Cardiac septum (tissue), 1 donor: ENCODE measurements at places on chromosomes 7 and 10. TPM values are rescaled to one million over a fixed set of nuclear protein-coding genes. Genes with fewer than 3 reads are reported as not detected.

Gene GDF2
- not detected for total RNA-seq

Gene MBLAC1
- 1.5 TPM for total RNA-seq

Gene IGFBP1
- total RNA-seq: not detected

Gene CTBP2
- total RNA-seq: 35.9 TPM

Gene FAM131B
- 0.19 TPM for total RNA-seq

Gene CPXM2
- 11.2 TPM for total RNA-seq

Gene EN2
- not detected for total RNA-seq

Gene ANKRD61
- not detected for total RNA-seq

Gene CCL24
- total RNA-seq: not detected

- no peak for DNase-seq
Observed at GRCh38 chr10:71576842-71577241, 142.7 kb downstream of the C10orf105 start.

DNA sequence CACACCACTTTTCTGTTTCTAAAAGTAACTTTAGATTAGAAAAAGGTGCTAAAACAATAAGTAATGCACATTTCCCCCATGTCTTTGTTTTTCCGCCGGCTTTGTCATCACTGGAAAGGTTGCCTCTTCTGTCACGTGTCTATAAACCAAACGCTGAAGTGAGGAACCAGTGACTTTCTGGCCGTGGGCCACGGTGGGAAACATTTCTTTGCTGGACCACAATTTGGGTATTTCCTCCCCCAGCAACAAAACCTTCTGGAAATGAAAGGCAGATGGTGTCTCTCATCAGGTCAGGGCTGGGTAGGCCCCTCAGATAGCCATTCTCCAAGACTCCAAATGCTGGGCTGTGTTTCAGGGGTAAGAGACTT is 174.5 kb downstream of the SH3PXD2A start:
- DNase-seq: no peak

GRCh38 chr7:54550471-54550870 is 8.3 kb downstream of the VSTM2A start:
- no peak for DNase-seq

DNA sequence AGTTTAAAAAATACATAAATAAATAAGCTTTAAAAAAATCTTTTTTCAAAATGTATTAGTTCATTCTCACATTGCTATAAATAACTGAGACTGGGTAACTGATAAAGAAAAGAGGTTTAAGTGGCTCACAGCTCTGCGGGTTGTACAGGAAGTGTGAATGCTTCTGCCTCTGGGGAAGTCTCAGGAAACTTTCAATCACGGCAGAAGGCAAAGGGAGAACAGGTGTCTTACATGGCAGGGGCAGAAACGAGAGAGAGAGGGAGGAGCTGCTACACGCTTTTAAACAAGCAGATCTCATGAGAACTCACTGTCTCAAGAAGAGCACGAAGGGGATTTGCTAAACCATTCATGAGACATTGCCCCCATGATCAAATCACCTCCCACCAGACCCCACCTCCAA is 114.6 kb downstream of the DNAJC1 start:
- no peak for DNase-seq

- no peak for DNase-seq
Observed at GRCh38 chr7:154302380-154302779, 250.2 kb downstream of the DPP6 start.

- DNase-seq: no peak
Observed at GRCh38 chr7:110373416-110373815, 717.5 kb upstream of the LRRN3 start.

DNA sequence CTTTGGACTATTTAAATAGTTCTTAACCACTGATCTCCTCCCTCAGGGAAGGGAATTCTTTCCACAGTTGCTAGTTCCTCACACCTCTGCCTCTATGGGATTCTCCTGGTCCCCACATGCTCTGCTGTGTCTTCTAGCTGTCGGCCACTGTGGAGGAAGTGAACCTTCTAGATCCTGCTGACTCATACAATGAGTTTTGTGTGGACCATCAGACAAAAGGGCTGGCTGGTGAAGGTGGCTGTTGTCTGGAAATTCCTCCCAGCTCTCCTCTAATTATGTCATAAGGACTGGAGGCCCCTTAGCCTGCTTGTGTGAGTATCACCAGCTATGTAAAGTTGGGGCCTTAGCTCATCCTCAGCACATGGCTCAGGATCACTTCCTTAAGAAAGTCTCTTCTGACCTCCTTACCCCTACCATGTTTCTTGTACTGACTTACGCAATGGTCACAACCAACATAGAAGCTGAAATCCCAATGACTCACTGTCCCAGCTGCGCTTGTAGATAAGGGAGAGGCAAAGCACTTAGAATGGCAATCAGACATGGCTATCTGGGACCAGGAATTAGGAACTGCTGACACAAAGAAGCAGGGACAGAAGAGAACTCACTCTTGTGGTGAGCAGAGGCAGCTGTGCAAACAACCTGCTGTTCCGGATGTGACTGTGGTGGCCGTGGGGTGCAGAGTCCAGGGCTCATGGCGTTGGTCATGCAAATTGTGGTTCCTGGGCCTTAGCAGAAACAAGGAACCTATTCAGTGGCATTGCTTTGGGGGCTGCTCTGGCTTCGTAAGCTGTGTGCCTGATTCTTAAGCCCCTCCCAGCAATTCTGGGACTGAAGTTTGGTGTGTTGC is 2.5 kb upstream of the MACC1 start:
- peak; percentile 87 for DNase-seq

- DNase-seq: no peak
Observed at GRCh38 chr7:80334908-80335307, 177.0 kb downstream of the GNAT3 start.

DNA sequence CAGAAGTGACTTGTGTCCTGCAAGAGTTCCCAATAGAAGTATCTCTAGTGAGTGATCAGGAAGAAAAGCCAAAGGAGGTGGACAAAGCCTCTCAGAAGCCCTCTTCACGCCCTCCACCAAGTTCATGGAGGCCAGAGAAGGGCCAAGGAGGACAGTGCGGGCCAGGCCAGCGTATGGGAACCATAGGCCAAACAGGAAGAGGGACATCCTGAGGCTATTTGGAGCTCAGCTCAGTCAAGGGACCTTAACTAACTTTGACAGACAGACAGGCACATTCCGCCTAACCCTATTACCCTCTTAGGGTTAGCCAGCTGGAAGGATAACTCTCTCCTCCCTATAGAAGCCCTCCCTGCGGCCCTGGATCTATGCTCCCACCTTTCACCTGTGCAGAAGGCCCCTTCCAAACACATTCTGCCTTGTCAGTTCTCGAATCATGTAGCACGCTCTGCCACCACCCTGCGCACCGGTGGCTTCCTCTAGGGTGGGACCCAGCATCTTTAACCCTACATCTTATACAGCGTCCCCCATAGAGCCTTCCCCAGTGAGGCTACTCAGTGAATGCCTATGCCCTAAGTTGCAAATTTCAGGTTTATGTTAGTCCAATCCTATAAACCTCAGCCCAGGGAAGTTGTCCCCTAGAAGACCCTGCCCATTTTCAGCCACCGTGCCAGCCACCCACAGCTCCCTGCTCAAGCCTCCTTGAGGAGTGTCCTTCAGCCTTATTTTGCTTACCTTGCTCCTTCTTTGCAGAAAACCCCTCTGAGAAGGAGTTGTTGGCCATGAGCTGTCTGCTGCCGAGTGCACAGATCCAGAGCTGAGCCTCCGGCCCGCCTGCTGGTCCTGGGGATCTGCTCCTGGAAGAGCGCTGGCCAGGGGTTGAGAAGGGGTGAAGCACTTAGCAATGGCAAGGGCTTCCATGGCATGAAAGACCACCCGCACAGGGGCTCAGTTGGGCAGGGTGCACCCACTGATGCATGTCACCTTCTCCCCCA is 36.9 kb downstream of the FRMPD2 start:
- no peak for DNase-seq

GRCh38 chr10:13629116-13629515 is 42.4 kb downstream of the PRPF18 start:
- DNase-seq: no peak

- DNase-seq: no peak
Observed at GRCh38 chr7:98470485-98471240, 69.8 kb upstream of the BAIAP2L1 start.

DNA sequence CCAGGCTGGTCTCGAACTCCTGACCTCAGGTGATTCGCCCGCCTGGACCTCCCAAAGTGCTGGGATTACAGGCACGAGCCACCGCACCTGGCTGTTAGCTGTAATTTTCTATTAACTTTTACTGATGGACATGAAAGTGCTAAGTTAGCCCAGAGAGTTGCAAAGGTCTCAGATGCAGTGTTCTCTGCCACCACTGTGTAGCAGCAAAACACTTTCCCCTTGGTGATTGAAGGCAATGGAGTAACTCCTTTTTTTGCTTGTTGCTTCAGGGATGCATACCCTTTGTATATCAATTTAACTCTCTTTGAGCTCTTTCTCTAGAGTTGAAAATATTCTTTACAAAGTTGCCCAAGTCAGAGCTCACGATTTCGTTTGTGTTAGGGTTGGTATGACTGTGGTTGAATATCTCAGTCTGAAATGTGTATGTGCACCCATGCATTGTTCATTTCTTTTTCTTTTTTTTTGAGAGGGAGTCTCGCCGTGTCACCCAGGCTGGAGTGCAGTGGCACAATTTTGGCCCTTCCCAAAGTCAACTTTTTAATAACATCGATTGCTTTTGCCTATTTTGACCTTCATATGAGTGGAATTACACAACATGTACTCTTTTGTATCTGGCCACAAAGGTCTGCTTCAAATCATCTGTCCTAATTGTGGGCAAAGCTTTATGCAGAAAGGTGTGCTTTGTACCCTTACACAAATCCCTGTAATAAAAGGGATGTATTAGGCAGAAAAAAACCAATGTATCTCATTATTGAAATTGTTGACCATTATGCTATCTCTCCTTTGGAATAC is 52.6 kb downstream of the GTF2I start:
- DNase-seq: no peak

GRCh38 chr10:72904806-72905205 is 11.3 kb downstream of the OIT3 start:
- DNase-seq: no peak

GRCh38 chr7:92851732-92852131 is 15.4 kb upstream of the CDK6 start:
- no peak for DNase-seq

DNA sequence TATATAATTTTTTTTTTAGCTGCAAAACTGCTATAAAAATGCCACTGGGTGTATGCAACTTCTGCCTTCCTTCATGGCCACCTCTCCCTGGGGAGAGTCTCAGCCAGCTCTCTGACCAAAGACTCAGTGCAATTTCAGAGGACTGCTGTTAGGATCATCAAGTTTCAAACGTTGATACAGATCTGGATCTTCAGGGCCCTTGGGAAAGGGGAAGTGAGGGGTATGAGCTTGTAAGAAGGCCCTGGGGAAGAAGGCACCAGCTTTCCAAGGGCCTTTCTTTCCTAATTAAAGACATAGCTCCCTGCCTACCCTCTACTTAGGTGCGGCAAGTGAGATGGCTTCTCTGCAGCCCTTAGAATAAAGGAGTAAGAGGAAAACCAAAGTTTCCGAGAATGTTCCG is 130.4 kb downstream of the CUL2 start:
- no peak for DNase-seq

DNA sequence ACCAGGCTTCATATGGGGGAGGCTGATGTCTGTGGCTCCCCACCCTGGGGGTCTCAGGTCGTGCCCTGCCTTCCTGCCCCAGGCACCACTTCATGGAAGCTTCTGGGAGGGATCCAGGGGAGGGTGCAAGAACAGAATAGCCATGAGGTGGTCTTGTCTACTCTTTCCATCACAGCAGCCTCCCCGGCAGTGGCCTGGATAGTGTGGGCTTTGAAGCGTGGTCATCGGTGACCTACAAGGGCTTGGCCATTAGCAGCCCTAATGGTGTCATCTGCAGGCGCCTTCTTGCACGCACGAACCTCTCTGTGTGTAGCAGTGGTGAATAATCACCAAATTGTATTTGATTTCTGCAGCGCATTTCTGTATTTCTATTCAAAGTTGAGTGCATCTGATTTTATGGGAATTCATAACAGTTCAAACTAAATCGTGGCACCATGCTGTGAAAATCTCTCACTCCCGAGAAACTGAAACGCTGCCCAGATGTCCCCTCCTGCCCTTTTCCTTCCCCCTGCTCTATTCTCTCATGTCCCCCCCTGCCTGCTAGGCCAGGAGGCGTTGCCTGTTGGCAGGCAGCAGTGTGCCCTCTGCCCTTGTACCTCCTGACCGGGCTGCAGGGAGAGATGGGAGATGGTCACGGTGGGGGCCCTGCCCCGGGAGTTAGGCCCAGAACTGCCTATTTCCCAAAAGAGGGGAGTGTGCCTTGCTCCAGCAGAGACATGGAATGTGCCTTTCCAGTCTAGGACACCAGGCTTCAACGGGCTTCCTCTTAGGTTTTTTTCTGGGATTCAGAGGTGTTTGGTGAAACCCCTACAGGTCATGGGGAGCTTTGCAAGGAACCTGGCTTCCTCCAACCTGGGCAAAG is 34.8 kb downstream of the CDH23 start:
- DNase-seq: no peak

GRCh38 chr10:33347211-33347610 is 12.7 kb upstream of the NRP1 start:
- no peak for DNase-seq

GRCh38 chr10:25492040-25492439 is 317.2 kb downstream of the GPR158 start:
- DNase-seq: no peak

- DNase-seq: no peak
Observed at GRCh38 chr10:84994722-84995121, 666.3 kb downstream of the CCSER2 start.

GRCh38 chr7:52085610-52086009 is 769.0 kb upstream of the COBL start:
- no peak for DNase-seq

GRCh38 chr7:32116436-32116835 is 46.2 kb upstream of the PDE1C start:
- DNase-seq: no peak

DNA sequence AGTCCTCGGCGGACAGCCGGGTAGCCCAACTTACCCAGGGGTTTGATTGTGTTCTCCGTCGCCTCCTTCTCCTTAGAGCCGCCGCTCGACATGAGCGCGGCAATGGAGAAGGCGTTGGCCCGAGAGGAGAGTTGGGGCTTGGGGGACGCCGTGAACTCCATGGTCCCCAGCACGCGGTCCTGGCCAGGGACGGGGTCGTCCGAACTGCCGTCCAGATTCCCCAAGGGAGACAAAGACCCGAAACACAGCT is 515 bp downstream of the TBX20 start:
- DNase-seq: no peak

- no peak for DNase-seq
Observed at GRCh38 chr10:35299016-35299415, 37.3 kb upstream of the CCNY start.
